ENCODE measurements at places on chromosomes 3 and 15.

DNA sequence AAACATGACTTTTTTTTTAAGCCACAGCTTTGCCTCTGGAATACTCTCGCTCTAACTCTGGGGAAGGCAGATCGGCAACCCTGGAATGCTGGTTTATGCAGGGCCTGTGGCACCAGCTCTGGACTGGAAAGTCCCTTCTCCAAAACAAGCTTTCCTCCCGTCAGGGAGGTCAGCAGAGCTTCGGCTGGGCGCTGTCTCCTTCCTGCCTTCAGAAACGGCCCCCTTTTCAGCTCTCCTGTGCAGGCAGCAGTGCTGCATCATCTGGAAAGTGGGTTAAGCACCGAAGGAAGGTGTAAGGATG lies 42.7 kb upstream of the SKOR1 start:
- no peaks in the 10 kb centered on the region for H3K4me1 ChIP-seq
- H3K27ac ChIP-seq: no peak overlapping the region
- H3K4me3 ChIP-seq: no peak overlapping the region
- no peak for DNase-seq
- H3K36me3 ChIP-seq: no peaks in the 10 kb centered on the region

GRCh38 chr3:55075846-55076245 lies 148.0 kb upstream of the LRTM1 start:
- no peaks in the 10 kb centered on the region for H3K4me1 ChIP-seq
- H3K27me3 ChIP-seq: no peaks in the 10 kb centered on the region
- DNase-seq: no peak

GRCh38 chr3:11914651-11915050 lies 68.0 kb upstream of the TAMM41 start:
- H3K27ac ChIP-seq: no peak overlapping the region
- no peaks in the 10 kb centered on the region for H3K27me3 ChIP-seq
- H3K4me1 ChIP-seq: no peaks in the 10 kb centered on the region

DNA sequence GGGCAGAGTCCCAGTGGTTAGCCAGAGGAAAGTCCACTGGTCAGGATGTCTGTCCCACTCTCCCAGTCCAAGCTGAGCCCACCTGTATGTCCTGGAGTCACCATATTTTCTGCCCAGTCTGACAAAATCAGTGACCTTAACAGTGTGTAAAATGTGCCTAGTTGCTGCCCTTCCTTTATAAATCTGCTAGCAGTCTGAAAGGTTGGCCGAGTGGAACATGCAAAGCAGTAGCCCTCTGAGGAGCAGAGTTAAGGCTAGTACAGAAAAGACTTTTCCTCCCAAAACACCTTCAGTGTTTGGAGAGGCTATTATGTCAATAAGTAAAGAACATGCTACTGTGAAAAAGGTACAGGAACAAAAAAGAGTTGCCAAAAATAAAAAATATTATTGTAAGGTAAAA lies 15.3 kb downstream of the TTC21A start:
- no peak overlapping the region for H3K4me3 ChIP-seq
- no peak for DNase-seq
- H3K36me3 ChIP-seq: no peaks in the 10 kb centered on the region
- H3K27me3 ChIP-seq: no peaks in the 10 kb centered on the region

DNA sequence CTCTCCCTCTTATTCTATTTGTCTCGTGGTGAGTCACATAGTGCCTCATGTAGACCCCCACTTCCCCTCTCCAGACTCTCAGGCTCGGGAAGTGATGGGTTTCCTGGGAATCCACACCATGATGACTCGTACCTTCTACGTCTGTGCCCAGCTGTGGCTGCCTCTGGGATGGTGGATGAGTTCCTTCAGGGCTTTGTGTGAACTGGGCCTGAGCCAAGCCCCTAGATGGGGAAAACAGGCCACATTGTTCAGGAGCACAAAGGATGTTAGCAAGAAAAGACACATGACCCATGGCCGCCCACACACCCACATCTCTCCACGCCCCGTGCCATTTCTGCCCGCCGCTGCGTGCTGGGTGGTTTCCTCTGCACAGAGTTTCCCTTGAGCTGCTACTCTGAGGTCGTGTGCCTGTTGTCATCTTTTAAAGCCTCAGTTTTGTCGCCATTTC lies 10.5 kb downstream of the ISG20 start:
- H3K36me3 ChIP-seq: no peaks in the 10 kb centered on the region
- H3K4me3 ChIP-seq: no peak overlapping the region

DNA sequence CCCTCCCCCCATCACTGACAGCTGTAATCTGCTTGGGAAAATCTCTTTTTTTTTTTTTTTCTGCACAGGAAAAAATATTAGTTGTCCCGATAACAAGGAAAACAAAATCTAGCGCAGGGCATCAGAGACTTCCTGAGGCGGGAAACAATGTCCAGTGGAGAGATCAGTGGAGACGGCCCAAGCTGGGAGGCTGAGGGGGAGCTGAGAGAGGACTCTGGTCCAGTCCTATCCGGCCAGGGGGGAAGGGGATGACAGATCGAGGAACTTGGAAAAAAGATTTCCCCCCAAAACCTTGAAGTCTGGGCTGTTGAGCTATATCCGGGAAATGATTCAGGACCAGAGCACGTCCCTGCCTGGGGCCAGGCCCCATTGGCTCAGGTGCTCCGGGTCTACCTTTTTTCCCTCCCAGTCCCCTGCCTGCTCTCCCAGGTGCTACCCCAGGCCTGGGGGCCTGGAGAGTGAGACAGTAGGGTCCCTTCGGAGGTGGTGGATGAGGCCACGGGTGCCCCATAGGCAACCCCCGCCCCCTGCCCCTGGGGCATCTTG lies 14.0 kb upstream of the DLL4 start:
- no peaks in the 10 kb centered on the region for H3K36me3 ChIP-seq
- no peak overlapping the region for H3K27ac ChIP-seq
- no peaks in the 10 kb centered on the region for H3K4me1 ChIP-seq
- DNase-seq: no peak
- no peak overlapping the region for H3K4me3 ChIP-seq
- no peaks in the 10 kb centered on the region for H3K27me3 ChIP-seq

GRCh38 chr3:157958457-157958856 lies 147.8 kb downstream of the SHOX2 start:
- no peak for DNase-seq
- H3K4me3 ChIP-seq: no peak overlapping the region
- no peak overlapping the region for H3K27ac ChIP-seq
- H3K27me3 ChIP-seq: no peaks in the 10 kb centered on the region
- H3K36me3 ChIP-seq: no peaks in the 10 kb centered on the region
- peaks cover 4% of the 10 kb centered on the region for H3K4me1 ChIP-seq

GRCh38 chr3:45497963-45498362 lies 96.6 kb upstream of the LIMD1 start:
- peaks cover 7% of the 10 kb centered on the region for H3K4me1 ChIP-seq
- no peak for DNase-seq
- H3K4me3 ChIP-seq: no peak overlapping the region
- no peaks in the 10 kb centered on the region for H3K27me3 ChIP-seq
- H3K27ac ChIP-seq: peak overlapping the region; percentile 43

DNA sequence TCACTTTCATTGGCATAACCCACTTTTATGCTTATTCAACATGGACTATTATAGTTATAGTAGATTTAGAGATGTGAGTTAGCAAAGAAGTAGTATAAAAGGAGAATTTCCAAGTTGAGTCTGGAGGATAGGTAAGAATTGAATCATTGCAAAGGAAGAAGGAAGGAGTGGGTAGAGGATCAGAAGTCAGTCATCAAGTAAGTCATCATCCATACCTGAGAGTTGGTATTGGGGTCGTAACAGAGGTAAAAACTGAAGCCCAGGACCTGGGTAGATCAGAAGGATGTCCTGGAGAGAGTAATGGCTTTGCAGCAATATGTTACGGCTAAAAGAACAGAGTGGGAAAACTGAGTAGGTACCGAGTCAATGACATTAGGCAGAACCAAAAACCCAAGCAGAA lies 265.7 kb downstream of the SUCLG2 start:
- H3K36me3 ChIP-seq: no peaks in the 10 kb centered on the region
- H3K27ac ChIP-seq: no peak overlapping the region
- H3K4me1 ChIP-seq: no peaks in the 10 kb centered on the region
- DNase-seq: no peak

DNA sequence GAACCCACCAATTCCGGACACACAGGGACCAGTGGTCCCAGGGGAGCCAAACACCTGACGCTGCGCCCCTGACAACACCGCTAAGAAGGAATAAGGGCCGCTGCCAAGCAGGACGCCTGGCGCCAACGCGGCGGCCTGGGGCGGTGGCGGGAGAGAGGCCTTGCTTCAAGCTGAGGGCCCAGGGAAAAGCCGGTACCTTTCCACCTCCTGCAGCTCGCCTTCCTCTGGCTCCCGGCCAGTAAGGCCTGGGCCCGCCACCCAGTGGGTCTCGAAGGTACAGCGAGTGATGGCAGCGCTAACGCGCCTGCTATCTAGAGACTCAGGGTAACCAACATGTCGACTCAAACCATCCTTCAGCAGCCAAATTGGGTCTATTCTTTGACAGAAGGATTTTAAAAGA lies 1074.1 kb downstream of the SI start:
- no peaks in the 10 kb centered on the region for H3K27me3 ChIP-seq
- no peak overlapping the region for H3K4me3 ChIP-seq
- DNase-seq: no peak
- no peaks in the 10 kb centered on the region for H3K4me1 ChIP-seq

DNA sequence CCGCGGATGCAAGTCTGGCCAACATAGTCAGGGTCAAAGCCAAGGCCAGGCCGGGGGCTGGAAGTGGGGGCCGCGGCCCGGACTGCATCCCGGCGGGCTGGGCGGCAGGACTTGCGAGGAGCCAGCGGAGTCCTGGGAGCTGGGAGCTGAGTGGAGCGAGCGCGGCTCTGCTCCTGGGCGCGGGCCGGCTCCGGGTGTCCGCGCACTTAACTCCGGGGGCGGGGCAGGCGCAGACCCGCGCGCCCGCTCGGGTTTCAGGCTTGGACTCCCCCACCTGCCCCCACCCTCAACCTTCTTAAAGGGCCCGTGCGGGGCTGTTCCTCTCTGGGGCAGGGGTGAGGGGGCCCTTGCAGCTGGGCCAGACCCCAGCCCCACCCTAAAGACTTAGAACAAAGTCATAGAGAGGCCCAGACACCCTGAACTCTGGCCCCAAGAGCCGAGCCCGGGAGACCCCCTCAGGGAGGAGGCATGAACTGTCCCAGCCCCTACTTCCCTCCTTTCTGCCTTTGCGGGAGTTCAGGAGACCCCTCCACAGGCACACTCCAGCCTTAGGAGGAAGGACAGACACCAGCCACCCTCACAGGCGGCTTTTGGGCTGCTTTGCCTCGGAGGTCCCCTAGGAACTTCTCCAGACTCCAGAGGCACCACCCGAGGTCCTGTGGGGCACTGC lies at the start of gene CSPG4:
Gene CSPG4 (minus strand): TSS at position 181 of the 670 bp plus-strand sequence. CDS start 93 bp downstream, at position 88.
- H3K4me1 ChIP-seq: peaks cover 12% of the 10 kb centered on the region
- no peaks in the 10 kb centered on the region for H3K36me3 ChIP-seq
- no peak for DNase-seq
- H3K27ac ChIP-seq: no peak within 1 kb of the TSS
- H3K4me3 ChIP-seq: no peak within 1 kb of the TSS
- H3K27me3 ChIP-seq: no peaks in the 10 kb centered on the region

DNA sequence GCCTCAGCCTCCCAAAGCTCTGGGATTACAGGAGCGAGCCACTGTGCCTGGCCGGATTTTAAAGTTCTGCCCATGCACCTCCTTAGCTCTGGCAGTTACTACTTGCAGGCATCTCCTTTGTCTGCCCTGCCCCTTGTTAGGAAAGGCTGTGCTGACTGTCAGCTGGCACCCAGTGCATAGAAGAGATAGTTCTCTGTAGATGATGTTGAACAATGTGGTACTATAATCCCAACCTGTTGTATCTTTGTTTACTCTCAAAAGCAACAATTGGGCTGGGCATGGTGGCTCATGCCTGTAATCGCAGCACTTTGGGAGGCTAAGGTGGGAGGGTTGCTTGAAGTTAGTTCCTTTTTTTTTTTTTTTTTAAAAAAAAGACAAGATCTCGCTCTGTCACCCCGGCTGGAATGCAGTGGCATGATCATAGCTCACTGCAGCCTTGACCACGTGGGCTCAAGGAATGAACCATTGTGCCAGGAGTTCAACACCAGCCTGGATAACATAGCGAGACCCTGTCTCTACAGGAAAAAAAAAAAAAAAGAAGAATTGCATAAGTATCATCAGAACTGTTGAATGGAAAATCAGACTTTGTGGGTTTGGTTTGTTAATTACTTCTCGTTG lies 30.6 kb downstream of the FLNB start:
- no peaks in the 10 kb centered on the region for H3K27me3 ChIP-seq
- no peak overlapping the region for H3K27ac ChIP-seq
- H3K4me3 ChIP-seq: no peak overlapping the region
- peaks cover 5% of the 10 kb centered on the region for H3K4me1 ChIP-seq
- no peak for DNase-seq
- no peaks in the 10 kb centered on the region for H3K36me3 ChIP-seq

DNA sequence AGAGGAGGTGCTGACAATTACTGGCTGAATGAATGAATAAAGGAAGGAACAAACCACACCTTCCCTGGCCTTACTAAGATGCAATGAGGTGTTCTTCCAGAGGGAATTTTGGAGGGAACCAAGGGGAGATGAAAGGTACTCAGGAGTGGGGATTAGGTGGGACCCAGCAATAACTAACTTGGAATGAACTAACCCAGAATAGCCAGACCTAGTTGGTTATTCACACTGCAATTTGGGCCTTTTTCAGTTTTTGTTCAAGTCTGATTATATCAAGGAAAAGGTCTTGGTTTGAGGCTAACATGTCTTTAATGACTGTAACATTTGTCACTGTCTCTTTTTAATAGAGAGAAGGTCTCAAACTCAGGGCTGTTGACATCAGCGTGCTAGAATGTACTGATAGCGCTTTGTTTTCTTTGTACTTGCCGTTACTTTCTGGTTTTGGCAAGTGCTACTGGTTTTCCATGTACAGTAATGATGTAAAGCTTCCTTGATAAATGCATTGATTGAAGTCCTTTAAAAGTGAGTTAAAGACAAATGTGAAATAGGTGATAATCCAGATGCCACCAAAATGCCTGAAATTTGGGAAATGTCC lies 3.2 kb upstream of the PLXND1 start:
- no peaks in the 10 kb centered on the region for H3K36me3 ChIP-seq
- H3K4me3 ChIP-seq: no peak overlapping the region
- H3K27ac ChIP-seq: no peak overlapping the region
- H3K27me3 ChIP-seq: no peaks in the 10 kb centered on the region
- peaks cover 41% of the 10 kb centered on the region for H3K4me1 ChIP-seq

DNA sequence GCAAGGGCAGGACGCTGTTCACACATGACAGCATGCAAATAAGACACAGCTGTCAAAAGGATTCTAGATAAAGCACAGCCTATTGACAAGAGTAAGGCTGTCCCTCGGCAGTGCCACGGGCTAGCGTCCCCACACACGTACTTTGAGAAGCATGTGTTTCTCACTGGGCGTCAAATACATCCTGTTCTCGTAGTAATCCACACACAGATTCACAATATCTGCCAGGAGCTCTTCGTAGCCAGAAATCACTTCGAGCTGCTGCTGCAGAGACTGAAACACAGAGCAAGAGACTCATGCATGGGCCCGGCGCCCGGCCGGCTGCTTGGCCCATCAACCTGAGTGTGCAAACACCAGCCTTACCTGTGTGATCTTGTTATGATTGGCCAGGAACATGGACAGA lies 41.1 kb downstream of the CYFIP1 start:
- H3K27ac ChIP-seq: no peak overlapping the region
- no peaks in the 10 kb centered on the region for H3K27me3 ChIP-seq
- no peak for DNase-seq
- H3K4me1 ChIP-seq: peaks cover 5% of the 10 kb centered on the region
- H3K36me3 ChIP-seq: peaks cover 74% of the 10 kb centered on the region
- no peak overlapping the region for H3K4me3 ChIP-seq

Measured in adrenal gland (tissue), 19 donors.